Stimulated activated CD8-positive, alpha-beta memory T cell treated with anti-CD3 and anti-CD28 coated beads, Interleukin-12 subunit alpha, Interleukin-12 subunit beta, amount 100 ng/mL, for 4 hours (primary cell): ENCODE measurements at places on chromosomes 7 and 10.

DNA sequence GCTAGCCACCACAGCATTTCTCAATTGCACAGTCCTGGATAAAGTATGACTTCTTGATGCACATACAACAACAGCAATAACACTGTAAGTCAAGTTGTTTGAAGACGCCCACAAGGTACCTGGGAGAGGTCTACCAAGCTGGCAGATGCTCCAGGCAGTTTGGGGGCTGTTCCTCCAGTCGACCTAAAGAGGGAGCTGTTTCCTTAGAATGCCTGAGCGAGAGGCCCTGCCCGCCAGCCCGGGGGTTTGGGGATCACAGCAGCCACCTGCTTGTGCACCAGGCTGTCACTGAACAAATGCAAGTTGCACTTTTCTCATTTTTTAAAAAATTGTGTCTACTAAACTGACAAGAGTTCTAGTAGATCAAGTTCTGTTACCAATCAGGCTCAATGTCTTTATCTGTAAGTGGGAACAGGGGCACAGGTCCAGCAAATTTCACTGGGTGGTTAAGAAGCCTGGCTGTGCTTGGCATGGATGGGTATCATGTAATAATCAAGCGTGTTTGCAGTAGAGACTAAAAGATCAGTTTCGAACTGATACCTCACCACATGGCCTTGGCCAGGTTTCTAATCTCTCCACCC lies 193.8 kb upstream of the ADO start:
- DNase-seq, result peak; percentile 62

GRCh38 chr7:38678698-38679054 lies 47.5 kb upstream of the AMPH start:
- no peak for DNase-seq

DNA sequence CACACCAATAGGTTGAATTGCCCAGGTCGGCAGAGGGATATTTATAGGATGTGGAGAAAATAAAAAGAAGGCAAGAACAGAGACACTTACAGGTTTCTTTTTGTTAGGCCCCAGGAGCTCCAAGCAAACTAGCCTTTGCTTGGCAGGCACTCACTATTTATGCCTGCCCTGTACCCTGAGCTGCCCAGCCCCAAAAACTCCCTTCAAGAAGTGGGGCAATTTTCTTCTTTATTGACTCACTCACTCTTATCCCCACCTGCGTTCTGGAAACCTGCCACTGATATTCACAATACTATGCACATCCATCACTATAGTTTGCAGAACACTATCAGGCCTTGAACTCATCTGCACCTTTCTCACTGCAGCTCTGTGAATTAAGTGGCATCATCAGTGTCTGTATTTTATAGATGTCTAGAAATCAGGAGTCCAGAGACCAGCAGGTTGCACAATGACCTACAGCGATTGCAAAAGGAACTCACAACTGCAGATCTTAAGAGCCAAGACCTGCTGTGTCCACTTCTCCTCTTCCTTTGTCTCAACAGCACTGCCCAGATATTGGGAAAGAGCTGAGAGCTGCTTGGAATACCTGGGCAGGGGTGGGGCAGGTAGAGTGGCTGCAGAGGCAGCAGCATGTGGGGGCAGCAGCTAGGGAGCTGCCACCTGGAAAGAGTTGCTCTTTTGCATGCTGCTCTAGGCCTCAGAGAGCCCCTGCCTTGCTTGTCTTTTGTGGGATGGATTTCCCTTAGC lies at the start of gene SFTPD:
TSS of gene SFTPD (minus strand) at position 130 of the 747 bp plus-strand sequence. CDS start 2,446 bp downstream, outside the sequence.
- no peak for DNase-seq

DNA sequence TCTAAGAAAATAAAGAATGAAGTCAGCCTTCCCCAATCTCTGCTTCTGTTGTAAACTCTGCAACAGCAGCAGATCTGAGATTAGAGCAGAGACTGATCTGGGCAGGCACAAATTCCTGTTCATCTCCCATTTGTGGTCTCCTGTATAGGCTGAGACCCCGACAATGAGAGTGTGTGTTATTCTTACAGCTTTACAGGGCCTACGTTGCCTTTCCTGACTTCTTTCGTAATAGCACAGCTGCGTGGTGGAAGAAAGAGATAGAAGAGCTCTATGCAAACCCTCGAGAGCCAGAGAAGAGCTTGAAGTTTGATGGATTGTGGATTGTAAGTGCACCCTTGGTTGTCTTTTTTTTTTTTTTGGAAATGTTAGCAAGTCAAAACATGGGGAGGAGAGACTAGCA lies 72.1 kb downstream of the PRSS58 start:
- no peak for DNase-seq

DNA sequence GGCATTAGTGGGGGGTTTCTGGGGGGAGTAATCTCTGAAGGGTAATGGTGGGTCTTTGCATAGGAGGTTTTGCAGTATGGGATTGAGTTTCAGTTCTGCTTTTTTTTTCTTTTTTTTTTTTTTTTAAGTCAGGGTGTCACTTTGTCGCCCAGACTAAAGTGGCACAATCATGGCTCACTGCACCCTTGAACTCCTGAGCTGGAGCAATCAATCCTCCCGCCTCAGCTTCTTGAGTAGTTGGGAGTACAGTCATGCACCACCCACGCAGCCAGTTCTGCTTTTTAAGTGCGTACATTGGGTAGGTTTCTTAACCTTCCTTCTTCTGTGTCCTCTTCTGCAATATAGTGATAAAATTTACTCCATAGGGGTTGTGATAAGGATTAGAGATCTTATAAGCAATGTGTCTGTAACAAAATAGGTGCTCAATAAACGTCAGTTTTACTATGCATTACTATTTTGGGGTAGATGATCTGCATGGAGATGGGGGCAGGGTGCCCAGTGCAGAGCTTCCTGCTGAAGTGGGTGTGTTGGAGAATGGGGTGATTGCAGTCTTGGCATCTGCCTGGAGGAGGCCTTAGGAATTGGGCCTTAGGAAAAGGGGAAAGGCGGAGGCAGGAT lies 9.6 kb downstream of the KAZALD1 start:
- no peak for DNase-seq

GRCh38 chr7:35316549-35316948 lies 62.6 kb upstream of the TBX20 start:
- DNase-seq, result no peak

GRCh38 chr7:123749537-123749857 lies 694 bp upstream of the WASL start:
- no peak for DNase-seq

DNA sequence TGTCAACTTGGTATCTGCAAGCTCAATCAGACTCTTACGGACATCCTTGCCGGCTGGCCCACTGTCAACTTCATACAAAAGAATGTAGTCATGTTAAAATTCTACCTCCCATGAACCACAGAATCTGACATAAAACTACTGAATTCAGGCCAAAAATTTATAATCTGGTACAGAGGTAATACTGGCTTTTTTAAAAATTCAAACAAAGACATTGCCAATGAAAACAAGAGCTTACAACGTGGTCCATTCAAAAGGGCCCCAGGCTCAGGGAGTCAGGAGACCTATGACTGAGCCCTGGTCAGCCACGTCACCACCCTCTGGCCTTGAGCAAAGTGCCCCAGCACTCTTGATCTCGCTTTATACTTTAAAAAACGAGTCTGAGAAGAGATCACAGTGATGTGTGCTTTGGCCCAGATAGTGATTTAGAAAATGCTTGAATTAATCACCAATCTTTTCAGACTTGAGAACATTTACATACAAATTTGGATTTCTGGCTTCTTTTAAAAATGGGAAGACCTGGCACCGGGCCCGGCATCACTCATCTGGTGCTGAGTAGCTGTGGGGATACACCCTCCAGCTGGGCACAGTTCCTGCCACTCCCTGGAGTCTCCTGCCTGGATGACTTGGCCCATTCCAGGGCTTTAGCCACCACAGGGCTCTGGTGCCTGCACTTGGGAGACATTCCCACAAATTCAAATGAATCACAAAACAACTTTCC lies 94.1 kb downstream of the PIP4K2A start:
- DNase-seq, result no peak

- DNase-seq, result no peak
Measured at GRCh38 chr10:132752378-132752777, 33.6 kb downstream of the NKX6-2 start.
